ENCODE measurements at places on chromosomes 1 and 21. TPM values are rescaled to one million over a fixed set of nuclear protein-coding genes. Genes with fewer than 3 reads are reported as not detected.

TENT5C gene
- 10.2 TPM for total RNA-seq

GRCh38 chr1:165468726-165469249, 23.9 kb upstream of the RXRG start:
- H3K36me3 ChIP-seq, result no peaks in the 10 kb centered on the region
- no peaks in the 10 kb centered on the region for H3K27me3 ChIP-seq
- H3K27ac ChIP-seq, result no peak overlapping the region
- no peaks in the 10 kb centered on the region for H3K4me1 ChIP-seq
- H3K4me3 ChIP-seq, result no peak overlapping the region
- DNase-seq, result no peak

PTPRU gene
- 16.0 TPM for total RNA-seq

DNA sequence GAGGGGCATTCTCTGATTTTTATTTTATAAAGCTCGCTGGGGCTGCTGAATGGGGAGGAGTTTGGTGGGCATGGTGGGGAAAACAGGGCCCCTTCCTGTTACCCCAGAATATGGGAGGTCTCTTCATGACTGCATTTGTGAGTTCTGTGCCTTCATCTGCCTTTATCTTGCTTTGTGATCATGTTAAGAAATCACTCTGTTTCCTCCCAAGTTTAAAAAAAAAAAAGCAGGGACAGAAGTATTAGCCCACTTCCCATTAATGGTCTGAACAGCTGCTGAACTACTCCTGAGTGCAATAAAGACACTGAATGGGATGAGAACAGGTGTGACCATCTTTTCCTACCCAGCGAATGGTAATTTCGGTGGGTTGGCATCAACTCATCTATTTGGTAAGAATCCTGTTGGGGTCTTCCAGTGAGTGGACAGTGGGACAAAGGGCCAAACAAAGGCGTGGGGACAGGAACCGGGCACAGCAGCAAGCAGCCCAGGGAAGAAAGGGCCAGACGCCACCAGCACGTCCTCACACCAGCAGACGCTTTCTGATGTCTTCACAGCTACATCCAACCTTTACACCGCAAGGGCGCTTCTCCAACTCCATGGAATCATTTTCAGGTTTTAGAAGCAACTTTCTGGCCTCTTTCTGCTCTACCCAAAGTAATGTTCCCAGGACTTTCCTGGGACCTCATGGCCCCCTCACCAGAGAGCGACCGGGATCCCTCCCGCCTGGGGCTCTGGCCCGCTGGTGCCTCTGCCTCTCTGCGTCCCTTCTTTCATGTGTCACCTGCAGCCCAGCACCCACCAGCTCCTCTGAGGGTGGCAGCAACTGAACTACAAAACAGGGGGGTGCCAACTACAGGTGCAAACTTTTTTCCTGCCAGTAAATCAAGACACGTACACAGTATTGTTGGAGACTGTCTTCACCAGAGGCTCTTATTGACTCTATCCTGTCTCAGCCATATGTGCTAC, 160.2 kb downstream of the ADSS2 start:
- no peaks in the 10 kb centered on the region for H3K4me1 ChIP-seq
- H3K36me3 ChIP-seq, result no peaks in the 10 kb centered on the region
- H3K27ac ChIP-seq, result no peak overlapping the region
- DNase-seq, result no peak

DNA sequence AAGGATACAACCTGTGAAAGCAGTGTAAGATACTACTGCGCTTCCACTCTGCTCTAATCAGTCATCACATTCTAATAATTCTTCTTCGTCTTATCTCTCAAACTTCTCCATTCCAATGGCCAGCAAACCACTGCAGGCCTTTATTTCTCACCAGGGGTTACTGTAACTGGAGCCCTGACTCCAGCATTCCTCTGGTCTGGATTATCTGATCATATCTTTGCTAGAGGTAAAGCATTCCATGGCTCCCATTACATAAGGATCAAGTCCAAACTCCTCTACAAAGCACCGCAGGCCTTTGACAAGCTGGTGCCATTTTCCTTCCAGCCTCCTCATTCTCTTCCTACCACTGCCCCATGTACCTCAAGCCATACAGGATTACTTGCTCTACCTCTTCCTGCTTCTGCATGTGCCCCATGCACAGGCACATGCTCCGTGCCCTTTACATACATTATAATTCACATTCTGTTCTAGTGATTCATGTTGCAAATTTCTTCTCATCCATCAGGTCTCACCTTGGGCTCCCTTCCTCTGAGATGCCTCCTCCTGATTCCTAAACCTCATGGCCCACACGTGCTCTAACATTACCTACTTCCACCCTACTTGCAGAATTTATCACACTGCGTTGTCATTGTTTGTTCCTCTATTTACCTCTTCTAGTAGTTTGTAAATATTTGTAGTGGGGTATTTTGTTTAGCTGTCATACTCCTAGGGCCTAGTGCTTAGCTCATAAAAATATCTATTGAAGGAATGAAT, 9.3 kb upstream of the SERBP1 start:
- no peaks in the 10 kb centered on the region for H3K27me3 ChIP-seq
- H3K4me1 ChIP-seq, result no peaks in the 10 kb centered on the region
- no peak overlapping the region for H3K27ac ChIP-seq
- no peak overlapping the region for H3K4me3 ChIP-seq
- no peak for DNase-seq
- H3K36me3 ChIP-seq, result no peaks in the 10 kb centered on the region

DNA sequence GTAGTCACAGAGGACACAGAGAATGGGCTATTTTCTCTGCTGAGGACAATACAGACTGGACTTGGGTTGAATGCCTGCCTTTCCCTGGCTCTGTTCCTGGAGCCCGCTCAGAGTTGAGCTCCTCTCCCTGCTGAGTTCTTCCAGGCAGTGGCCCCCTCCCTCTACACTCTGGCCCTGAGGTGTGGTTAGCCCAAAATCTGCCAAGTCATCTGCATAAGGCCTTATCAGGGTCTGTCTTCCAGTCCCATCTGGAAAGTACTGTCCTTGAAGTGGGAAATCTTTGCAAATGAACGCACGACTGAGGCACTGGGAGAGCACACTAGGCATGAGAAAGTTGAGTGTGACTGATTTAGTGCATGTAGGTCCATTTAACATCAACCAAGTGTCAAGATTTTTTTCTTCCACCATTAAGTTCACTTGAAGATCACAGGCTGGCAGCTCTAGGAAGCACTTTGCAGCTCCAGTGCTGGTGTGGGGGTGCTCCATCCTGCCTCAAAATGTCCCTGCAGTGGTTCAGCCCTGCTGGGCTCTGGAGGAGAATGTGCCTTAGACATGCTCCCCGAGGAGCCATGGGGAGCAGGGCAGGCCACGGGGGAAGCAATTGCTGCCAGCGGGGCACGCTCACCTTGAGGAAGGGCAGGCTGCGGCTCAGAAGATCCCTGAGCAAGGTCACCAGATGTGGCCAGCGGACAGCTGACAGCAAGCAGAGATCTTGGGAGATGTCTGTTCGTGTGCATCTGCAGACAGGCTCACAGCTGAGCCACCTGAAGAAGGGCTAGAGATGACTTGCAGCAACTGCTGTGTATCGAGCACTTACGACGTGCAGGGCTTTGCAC, 41.5 kb downstream of the IER5 start:
- H3K4me3 ChIP-seq, result no peak overlapping the region
- no peaks in the 10 kb centered on the region for H3K36me3 ChIP-seq
- H3K4me1 ChIP-seq, result peaks cover 9% of the 10 kb centered on the region
- H3K27ac ChIP-seq, result no peak overlapping the region
- DNase-seq, result no peak

GRCh38 chr1:57024428-57024827, 58.6 kb upstream of the C8B start:
- H3K4me1 ChIP-seq, result no peaks in the 10 kb centered on the region
- no peaks in the 10 kb centered on the region for H3K36me3 ChIP-seq
- no peak overlapping the region for H3K4me3 ChIP-seq

GRCh38 chr1:119960501-119960900, 64.2 kb upstream of the ADAM30 start:
- no peak for DNase-seq
- peaks cover 7% of the 10 kb centered on the region for H3K36me3 ChIP-seq
- H3K4me3 ChIP-seq, result no peak overlapping the region
- no peak overlapping the region for H3K27ac ChIP-seq
- no peaks in the 10 kb centered on the region for H3K27me3 ChIP-seq

CLEC20A gene
- not detected for total RNA-seq

DNA sequence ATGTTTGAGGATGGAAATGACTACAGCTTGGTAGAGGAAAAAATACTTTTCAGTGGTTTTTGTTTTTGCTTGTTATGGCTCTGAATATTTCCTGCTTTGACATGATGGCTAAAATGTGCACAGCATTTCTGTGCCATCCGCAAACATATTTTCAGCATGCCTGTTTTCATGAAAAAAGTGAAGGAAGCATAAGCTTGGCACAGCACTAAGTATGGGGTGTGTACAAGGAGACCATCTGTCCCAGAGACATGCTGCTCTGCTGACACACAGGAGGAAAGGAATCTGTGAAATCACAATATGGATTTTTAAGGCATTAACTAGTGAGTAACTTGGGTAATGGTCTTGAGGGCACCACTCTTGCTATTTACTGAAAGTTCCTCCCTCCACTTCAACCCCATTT, 595.5 kb downstream of the RWDD3 start:
- no peak for DNase-seq
- H3K4me3 ChIP-seq, result no peak overlapping the region
- H3K27ac ChIP-seq, result no peak overlapping the region
- no peaks in the 10 kb centered on the region for H3K4me1 ChIP-seq
- H3K36me3 ChIP-seq, result no peaks in the 10 kb centered on the region

- no peak for DNase-seq
- H3K4me3 ChIP-seq, result no peak overlapping the region
- no peak overlapping the region for H3K27ac ChIP-seq
- no peaks in the 10 kb centered on the region for H3K4me1 ChIP-seq
These were observed 69.2 kb downstream of the RUNX3 start for GRCh38 chr1:24860841-24861240.

ICOSLG gene
- total RNA-seq, result 2.6 TPM

- H3K27ac ChIP-seq, result peak overlapping the region; percentile 80
- H3K4me3 ChIP-seq, result peak overlapping the region; percentile 98
- H3K4me1 ChIP-seq, result no peaks in the 10 kb centered on the region
- no peaks in the 10 kb centered on the region for H3K27me3 ChIP-seq
- DNase-seq, result no peak
These were observed 888 bp upstream of the SNRPE start for GRCh38 chr1:203860396-203861025.

ERICH3 gene
- total RNA-seq, result 2.0 TPM

GRCh38 chr1:3481836-3482375, 27.4 kb downstream of the ARHGEF16 start:
- no peaks in the 10 kb centered on the region for H3K36me3 ChIP-seq
- DNase-seq, result no peak
- H3K27ac ChIP-seq, result no peak overlapping the region
- H3K4me1 ChIP-seq, result no peaks in the 10 kb centered on the region

- no peak for DNase-seq
- H3K36me3 ChIP-seq, result no peaks in the 10 kb centered on the region
- no peak overlapping the region for H3K4me3 ChIP-seq
- H3K27me3 ChIP-seq, result no peaks in the 10 kb centered on the region
- H3K27ac ChIP-seq, result no peak overlapping the region
These were observed 848.8 kb downstream of the BRINP3 start for GRCh38 chr1:189628857-189629256.

GBP6 gene
- total RNA-seq, result 0.44 TPM

DNA sequence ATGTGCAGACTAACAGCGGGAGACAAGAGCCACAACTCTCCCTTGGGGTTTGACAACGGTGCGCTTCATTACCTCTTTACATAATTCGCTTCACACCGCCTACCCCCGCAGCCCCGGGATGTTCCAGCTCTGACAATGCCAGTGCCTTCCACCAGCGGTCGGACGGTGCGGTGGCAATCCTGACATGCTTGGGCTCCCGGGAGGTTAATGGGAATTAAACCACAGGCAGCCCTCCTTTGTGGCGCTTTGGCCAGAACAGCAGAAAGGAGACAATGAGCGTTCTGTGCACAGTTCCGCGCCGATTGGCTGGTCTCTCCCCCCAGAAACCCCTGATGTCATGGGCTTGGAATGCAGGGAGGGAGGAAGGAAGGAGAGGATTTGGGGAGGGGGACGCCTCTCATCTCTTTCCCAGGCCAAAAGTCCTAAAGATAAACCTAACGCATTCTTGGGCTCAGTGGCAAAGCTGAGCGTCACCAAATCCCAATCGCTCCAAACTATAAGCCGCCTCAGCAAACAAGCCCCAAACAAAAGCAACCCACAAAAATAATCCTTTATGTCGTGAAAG, 1.3 kb downstream of the CNN3 start:
- peak overlapping the region; percentile 99 for H3K27ac ChIP-seq
- no peaks in the 10 kb centered on the region for H3K36me3 ChIP-seq
- peaks cover 5% of the 10 kb centered on the region for H3K4me1 ChIP-seq
- H3K4me3 ChIP-seq, result peak overlapping the region; percentile 96

ELF3 gene
- 367 TPM for total RNA-seq
